ENCODE measurements at places on chromosomes 3 and 15.

- DNase-seq = peak; percentile 50
Measured at GRCh38 chr3:65854606-65855304, 184.0 kb downstream of the MAGI1 start.

GRCh38 chr3:145785668-145786067 is 375.3 kb downstream of the PLOD2 start:
- no peak for DNase-seq

DNA sequence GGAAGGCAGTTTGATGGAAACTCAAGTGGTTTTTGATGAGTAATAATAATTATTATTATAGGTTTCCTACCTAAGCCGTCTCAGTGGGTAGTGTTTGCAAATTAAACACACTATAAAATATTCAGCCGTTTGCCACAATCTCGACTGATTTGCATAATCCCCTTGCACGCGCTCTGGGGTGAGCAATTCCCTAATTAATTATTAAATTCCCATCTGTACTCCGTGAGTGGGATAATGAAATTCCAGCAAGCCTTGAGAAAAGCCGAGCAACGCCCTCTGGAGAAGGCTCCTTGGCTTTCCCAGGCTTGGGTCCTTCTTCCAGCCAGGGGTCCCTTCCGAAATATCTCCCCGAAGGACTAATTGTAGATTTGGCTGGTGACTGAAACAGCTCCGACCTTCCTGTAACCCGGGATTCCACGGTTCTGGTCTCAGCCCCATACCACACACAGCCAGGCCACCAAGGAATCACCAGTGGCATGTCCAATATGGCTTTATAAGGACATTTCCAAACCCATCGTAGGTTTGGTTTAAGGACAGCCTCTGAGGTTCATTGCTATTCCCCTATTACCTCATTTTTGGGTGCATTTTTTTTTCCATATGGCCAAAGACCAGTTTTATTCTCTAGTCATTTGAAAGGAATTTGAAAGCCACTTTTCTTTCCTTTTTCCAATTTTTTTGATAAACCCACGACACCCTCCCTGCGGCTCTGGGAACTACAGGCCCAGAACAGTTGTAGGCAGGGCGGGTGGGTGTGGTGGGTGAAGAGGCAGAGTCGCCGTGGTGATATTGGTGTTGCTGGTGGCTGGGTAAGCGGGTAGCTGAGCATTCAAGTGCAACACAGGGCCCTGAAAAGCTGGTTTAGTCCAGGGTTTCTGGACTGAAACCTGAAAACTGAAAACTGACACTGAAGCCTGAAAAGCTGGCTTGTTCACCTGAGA is 33.2 kb upstream of the RGMA start:
- DNase-seq = no peak

DNA sequence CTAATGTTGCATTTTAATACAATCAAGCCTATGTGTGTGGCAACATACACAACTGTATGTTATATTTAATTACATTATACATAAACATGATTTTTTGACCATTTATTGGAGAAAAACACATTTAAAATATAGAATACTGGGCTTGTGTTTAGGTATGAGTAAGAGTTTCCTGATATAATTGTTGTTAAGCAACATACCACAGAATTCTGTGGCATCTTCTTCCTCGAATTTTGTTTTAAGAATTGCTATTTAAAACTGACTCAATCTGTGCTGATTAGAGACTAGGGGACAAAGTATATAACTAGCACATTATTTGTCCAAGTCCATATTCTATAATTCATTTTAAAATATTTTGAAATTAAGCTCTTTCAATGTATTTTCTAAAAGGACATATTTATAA is 376.8 kb upstream of the THBS1 start:
- DNase-seq = no peak

- DNase-seq = no peak
Measured at GRCh38 chr3:111936967-111937366, 41.9 kb upstream of the ABHD10 start.

DNA sequence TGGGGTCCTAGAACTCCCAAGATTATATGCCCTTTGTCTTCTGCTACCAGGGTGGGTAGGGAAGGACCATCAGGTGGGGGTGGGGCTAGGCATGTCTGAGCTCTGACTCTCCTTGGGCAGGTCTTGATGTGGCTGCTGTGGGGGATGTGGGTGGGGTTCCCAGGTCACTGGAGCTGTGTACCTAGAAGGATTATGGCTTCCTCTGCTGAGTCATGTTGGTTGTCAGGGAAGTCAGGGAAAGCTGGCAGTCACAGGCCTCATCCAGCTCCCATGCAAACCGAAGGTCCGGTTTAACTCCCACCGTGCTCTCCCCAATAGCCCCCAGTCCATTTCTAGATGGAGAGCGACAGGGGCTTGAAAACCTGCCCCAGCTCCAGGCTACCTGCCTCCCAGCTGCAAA is 35.2 kb downstream of the EID1 start:
- DNase-seq = no peak

GRCh38 chr15:46441294-46442062 is 806.6 kb downstream of the SQOR start:
- no peak for DNase-seq

DNA sequence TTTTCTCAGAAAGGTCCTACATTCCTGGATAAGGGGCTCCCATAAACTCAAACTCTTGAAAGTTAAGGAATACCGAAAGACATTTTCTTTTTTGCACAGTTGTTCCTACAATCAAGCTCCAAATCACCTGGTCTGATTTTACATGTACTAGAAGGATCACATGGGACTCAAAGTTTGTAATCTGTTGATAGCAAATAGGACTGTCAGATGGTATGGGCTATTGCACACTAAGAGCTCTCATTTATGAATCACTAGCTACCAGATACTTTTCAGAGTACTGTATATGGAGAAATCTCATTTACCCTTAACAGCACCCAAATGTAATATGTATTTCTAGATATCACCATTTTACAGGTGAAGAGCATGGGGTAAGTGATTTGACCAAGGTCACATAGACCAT is 49.5 kb upstream of the CMSS1 start:
- DNase-seq = no peak

GRCh38 chr15:31197497-31198414 is 96.2 kb upstream of the TRPM1 start:
- no peak for DNase-seq

GRCh38 chr15:92906563-92907081 is 6.5 kb downstream of the CHD2 start:
- DNase-seq = no peak

GRCh38 chr3:84141571-84141970 is 817.2 kb upstream of the CADM2 start:
- DNase-seq = no peak

- no peak for DNase-seq
Measured at GRCh38 chr3:68631850-68632545, 300.3 kb downstream of the TAFA4 start.

DNA sequence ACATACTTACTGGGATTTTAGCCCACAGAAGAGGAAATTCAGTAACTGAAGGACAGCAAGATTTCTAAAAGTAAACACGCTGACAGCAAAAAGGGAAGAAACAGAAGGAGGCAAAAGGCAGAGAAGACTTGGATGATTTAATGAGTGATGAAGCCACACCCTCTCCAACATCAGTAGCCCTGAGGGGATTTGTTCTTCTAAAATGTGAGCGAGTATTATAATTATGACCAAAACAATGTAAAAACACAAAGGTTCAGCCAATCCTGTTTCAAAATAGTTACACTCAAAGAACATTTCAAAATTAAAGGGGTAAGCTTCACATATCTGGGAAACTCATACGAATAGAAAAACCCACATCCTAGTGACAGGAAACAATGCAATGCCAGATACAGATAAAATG is 25.0 kb downstream of the MCCC1 start:
- DNase-seq = no peak

- DNase-seq = peak; percentile 16
Measured at GRCh38 chr3:107271787-107272387, 105.4 kb upstream of the CCDC54 start.

DNA sequence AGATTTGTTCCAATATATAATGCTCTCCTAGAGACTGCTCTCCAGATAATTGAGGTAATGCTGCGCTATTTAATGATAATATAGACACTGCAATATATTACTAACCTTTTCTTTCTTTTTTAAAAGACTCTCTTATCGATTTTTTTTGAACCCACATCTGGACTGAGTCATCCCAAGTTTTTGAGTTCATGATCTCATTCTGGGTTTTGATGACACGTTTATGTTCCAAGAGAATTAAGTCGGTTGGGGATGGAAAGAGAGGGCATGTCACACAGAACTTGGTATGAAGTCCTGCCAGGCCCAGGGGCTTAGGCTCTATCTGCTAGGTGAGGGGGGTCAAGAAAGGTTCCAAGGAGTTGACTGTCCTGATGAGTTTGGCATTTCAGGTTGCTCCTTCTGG is 431.1 kb downstream of the MFSD1 start:
- DNase-seq = no peak

DNA sequence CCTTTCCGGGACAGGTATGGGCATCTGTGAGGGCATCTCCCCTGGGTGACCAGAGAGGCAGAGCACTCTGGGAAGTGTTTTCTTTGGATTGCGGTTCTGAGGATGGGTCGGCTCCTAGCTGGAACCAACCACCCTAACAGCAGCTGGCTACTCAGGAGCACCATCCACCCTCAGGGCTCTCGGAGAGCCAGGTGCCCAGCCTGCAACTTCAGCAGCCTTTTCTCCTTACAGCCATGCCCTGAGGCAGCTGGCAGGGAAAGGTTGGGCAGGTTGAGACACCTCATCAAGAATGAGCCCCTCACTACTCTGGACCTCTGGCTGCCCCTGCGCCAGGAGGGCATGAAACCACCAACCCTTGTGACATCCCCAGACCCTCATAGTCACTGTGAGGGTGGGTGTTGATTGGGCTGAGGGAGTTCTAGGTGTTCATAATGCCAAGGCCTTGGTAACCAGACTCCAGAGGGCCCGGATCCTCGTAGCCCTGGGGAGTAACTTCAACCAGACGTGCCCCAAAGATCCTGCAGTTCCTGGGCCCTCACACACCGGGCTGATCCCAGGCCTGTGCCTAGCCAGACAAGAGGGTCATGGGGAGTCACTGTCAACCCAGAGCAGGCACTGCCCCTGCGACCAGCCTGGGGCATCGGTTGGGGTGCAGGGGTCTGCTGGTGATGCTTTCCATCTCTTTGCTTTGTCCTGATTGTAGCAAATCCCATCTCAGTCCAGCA is 114.4 kb upstream of the ABHD17C start:
- no peak for DNase-seq

- DNase-seq = no peak
Measured at GRCh38 chr3:196149375-196149774, 61.8 kb downstream of the ZDHHC19 start.

DNA sequence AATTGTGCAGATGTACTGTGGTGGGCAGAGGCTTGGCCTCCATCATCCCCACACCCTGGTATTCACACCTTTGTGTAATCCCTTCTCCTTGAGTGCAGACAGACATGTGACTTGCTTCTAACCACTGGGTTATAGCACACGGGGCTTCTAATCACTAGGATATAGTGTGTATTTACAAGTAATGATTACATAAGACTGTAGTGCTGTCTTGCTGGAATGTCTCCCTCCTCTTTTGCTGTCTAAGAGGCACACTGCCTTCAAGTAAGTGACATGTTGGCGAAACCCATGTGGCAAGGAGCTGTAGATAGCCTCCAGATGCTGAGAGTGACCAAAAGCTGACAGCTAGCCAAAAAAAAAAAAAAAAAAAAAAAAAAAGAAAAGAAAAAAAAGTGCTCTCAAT is 542.7 kb upstream of the MDFIC2 start:
- DNase-seq = no peak

- DNase-seq = peak; percentile 34
Measured at GRCh38 chr3:152083135-152083534, 185.6 kb upstream of the MBNL1 start.

DNA sequence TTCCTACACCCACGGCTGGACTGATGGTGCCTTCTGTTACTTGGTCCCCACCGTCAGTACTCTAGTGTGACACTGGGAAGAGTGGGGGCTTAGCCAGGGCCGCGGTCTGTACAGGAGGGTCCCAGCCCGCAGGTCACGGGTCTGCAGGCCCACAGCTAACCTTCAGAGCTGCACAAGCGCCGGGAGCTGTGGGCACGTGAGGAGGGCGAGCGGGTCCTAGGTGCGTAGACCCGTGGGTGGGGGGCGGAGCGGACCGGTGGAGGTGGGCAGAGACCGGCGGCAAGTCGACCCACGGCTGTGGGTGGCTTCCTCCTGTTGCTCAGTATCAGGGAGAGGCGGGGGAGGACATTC is 1.2 kb downstream of the TNFAIP8L3 start:
- DNase-seq = no peak

DNA sequence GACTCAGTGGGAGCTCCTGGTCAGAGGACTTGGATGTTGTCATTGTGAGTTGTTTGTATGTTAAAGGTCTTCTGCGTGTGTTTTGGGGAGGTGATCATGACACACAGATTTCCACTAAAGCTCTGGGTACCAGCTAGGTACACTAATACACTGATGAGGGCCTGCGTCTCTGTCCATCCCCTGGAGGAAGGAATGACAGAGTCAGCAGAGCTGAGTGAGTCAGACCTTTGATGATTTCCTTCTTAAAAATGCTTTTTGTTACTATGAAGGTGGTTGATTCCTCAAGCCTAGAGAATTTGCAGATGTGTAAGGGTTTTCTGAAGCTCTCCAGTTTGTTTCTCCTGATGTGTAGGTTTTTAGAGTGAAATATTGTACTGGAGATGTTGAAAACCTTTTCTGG is 424.1 kb upstream of the TPM1 start:
- DNase-seq = no peak

- DNase-seq = no peak
Measured at GRCh38 chr3:161406594-161407555, 35.6 kb upstream of the SPTSSB start.

GRCh38 chr15:57509126-57509525 is 82.6 kb upstream of the MYZAP start:
- DNase-seq = no peak

DNA sequence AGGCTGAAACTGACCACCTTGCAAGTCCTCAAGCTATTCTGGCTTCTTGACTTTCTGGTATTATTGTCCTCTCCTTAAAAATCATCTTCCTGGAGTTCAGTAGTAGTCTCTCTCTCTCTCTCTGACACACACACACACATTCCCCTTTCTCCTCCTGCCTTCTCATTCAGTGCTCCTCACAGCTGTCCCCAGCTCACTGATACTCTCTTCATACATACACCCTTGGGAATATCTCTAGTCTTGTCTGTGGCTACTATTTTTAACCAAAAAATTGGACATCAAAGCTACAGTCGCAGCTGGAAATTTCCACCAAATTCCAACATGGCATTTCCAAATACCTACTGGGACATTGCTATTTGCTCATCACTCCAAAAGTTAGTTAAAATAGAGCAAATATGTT is 178.9 kb downstream of the ECT2 start:
- no peak for DNase-seq

DNA sequence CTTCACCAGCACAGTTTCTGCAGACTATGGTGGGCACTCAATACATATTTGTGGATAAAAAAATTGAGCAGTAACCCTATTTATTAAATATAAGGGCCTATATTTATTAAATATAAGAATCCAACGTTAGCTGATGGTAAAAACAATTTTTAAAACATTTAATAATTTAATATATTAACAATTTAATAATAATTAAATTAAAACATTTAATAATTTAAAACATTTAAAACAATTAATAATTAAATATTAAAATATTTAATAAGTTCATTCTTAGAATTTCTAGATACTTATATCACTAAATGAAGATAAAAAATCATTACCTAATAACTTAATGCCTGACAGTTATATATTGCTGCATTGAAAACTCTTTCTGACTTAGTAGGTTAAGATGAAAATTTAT is 880.2 kb upstream of the EPHA6 start:
- no peak for DNase-seq
